ENCODE measurements at places on chromosomes 4 and X.

- peak; percentile 91 for DNase-seq
Observed at GRCh38 chrX:151680805-151681204, 14.5 kb upstream of the PRRG3 start.

DNA sequence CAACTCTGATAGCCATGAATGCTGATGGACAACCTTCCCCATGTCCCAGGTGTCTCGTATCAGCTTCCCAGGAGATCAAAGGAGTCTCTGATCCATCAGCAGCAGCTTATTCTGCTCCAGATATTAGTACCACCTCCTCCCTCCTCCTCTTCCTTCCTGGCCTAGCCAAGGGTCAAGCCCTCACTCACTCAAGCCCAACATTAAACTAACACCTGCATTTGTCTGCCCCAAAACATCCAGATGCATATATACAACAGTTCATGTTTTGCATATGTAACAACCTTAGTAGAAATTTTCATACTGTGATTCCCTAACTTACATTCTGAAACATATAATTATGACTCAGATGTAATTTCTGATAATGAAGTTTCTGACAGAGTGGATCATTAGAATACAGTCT lies 29.9 kb downstream of the BCLAF3 start:
- DNase-seq = no peak

DNA sequence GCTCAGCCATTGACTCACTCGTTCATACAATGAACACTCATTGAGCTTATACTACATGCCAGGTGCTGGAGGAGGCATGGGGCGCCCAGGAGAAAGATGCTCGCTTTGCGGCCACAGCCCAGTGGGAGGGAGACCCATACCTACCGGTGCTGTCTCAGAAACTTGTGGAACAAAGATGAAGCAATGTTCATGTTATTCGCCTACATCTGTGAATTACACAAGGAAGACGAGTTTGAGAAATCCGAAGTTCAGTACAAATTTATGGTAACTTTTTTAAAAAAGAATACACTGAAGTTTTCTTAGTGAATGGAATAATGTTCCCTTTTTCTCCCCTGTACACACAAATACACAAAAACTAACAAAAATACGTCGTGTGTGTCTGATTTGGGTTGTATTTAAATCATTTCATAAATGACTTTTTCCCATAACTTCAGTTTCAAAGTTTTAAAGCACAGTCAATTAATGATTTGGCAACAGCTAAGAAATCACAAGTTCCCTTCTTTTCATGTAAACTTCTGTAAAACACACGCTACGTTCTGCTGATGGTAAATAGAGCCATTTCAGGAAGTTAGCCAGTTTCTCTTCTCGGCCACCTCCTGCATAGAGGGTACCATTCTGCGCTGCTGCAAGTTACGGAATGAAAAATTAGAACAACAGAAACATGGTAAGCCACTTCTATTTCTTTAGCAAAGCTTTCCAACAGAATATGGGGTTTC lies at the start of gene TLR8:
TLR8 (plus strand) TSS at position 575 of the 716 bp plus-strand sequence; CDS start at position 662, 87 bp downstream.
- no peak for DNase-seq

GRCh38 chr4:2007804-2008670 lies 737 bp downstream of the NELFA start:
- peak; percentile 55 for DNase-seq

- peak; percentile 58 for DNase-seq
Observed at GRCh38 chr4:112302320-112303274, 5.4 kb downstream of the ALPK1 start.

- no peak for DNase-seq
Observed at GRCh38 chr4:66852843-66853242, 692.5 kb downstream of the CENPC start.

DNA sequence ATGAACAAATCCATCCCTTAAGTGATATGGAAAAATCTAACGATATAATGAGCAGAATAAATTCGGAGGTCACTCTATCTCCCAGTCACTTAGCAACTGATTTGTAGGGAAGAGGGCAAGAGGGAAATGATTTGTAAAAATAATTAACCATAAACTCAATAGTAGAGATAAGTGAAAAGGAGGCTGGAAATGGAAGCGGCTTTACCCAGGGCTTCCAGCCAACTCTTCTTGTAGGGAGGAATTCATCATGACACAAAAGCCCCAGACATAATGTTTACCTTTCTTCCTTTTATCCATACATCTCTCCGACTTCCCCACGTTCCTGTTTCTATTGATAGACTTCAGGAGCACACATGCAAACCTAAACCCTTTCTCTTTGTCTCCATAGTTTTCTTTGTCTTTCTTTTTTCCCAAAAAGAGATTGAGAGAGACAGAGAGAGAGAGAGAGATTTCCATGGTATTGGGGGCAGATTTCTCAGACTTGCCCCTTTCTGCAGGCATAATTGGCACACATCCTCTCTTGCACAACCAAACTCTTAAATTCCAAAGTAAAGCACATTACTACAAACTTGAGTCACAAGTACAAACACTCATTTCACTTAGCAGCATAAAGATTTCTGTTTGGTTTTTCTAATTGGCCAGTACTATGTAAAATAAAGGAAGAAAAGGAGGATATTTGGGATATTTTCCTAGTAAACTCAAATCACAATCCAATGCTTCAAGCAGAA lies 140.9 kb downstream of the MAPK10 start:
- DNase-seq = no peak

DNA sequence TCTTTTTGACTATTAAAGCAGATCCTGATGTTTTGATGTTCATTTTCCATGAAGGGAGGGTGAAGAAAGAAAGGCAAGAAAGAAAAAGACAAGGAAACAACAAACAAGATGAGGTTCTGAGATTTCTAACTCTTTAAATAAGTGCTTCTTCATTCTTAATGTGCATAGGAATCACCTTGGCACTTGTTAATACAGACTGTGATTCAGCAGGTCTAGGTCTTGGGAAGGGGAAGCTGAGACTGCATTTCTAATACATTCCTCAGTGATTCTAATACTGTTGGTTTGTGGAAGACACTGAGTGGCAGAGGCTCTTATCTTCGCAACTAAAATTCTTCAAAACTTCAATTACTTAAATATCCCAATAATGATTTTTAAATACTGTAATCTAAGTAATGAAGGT lies 95.2 kb upstream of the NAP1L5 start:
- no peak for DNase-seq

- no peak for DNase-seq
Observed at GRCh38 chrX:111133389-111133788, 37.4 kb downstream of the PAK3 start.

GRCh38 chrX:129795584-129795983 lies 15.8 kb downstream of the SASH3 start:
- no peak for DNase-seq

- no peak for DNase-seq
Observed at GRCh38 chr4:168384437-168385141, 66.0 kb upstream of the DDX60 start.

DNA sequence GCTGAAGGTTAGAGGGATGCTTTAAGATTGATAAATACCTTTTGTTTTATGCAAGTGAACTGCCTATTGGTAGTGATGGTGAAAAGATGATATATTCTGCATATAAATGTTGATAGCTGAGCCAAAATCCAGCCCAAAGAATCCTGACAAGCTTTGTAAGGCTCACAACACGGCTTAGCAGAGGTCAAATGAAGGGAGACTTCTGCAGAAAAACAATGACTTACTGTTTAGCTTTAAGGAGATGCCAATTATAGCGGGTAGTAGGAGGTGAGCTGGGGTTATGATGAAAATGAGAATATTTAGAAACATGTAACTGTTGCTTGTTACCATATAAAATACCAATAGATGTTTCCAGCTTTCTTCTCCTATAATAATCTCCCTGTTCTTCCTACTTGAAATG lies 97.1 kb downstream of the AFF1 start:
- no peak for DNase-seq

DNA sequence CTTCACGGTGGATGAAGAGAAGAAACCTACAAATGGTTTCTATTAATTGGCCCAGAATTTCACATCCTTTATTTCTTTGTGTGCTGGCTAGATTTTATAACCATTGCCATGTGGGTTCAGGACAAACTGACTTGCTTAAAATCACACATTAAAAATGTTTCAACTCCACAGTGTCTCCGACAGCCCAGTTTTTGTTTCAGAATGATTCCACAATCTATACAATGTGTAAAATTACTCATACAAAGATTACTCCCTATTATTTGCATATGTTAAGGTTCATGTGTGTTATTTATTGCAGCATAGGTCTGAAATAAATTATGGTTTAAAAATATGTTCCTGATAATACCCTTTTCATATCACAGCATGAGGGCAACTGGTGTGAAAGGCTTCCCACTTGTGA lies 20.6 kb downstream of the DCHS2 start:
- no peak for DNase-seq

DNA sequence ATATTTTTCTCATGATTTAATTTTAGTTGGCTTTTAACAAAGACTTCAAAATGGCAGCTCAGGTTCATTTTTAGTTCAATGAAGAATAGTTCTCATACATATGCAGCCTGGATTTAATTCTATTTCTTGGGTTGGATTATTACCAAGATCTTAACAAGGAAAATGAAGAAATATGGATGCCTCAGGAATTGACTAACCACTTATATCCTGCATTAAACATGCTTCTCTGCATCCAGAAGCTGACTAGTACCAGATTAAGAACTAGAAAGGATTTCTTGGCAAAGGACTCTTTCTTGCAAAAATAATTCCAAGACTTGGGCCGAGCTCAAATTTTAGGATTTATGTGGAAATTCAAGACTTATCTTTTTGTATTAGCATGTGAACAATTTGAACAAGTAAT lies 5.6 kb upstream of the KLHL2 start:
- DNase-seq = no peak

DNA sequence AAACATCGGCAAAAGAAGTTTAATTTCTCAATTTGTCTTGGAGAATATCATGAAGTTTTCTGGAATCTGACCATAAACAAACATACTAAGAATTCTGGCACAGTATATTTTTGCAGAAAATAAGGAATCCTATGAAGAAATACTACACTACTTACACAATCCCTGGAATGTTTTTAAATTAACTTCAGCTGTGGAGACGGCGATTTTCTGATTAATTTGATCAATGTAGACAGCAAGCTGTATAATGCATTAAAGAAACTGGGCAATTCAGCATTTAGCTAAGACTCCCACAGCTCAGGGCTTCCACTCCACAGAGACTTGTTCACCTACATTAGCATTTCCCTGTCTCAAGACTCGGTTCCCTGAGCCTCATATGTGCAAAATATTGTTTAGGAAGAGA lies 12.2 kb downstream of the EGFL6 start:
- no peak for DNase-seq

GRCh38 chr4:3613967-3614730 lies 81.9 kb upstream of the LRPAP1 start:
- peak; percentile 42 for DNase-seq

GRCh38 chrX:41759817-41760216 lies 35.8 kb downstream of the GPR82 start:
- DNase-seq = no peak

GRCh38 chr4:22462688-22463087 lies 53.2 kb downstream of the ADGRA3 start:
- peak; percentile 71 for DNase-seq

- no peak for DNase-seq
Observed at GRCh38 chrX:18668071-18668835, 3.7 kb downstream of the RS1 start.

- no peak for DNase-seq
Observed at GRCh38 chr4:69727926-69728325, 32.5 kb downstream of the SULT1B1 start.

GRCh38 chr4:152278172-152278504 lies 257.8 kb downstream of the FBXW7 start:
- no peak for DNase-seq

DNA sequence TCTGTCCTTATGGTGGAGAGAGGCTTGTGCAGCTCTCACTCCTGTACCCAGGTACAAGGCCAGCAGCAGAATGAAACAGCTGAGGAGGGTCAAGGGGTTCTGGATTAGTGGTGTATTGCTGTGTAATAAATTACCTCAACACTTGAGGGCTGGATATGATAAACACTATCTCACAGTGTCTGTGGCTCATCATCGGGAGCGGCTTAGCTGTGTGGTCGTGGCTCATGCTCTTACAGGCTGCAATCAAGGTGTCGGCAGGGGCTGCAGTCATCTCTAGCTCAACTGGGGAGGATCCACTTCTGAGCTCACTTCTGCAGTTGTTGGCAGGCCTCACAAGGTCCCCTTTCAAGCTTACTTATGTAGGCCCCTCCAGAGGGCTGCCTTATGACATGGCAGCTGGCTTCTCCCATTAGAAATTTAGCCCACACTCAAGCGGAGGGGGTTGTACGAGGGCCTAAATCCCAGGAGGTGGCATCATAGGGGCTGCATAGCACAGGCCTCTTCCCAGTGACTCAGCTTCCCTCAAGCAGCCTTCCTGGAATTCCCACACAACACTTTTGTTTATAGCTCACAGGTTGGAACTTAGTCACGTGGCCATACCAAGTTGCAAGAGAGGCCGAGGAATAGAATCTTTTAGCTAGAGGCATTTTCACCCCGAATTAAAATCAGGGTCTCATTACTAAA lies 148.2 kb upstream of the RPS6KA3 start:
- DNase-seq = no peak

- DNase-seq = no peak
Observed at GRCh38 chr4:148515248-148515647, 73.0 kb upstream of the NR3C2 start.

DNA sequence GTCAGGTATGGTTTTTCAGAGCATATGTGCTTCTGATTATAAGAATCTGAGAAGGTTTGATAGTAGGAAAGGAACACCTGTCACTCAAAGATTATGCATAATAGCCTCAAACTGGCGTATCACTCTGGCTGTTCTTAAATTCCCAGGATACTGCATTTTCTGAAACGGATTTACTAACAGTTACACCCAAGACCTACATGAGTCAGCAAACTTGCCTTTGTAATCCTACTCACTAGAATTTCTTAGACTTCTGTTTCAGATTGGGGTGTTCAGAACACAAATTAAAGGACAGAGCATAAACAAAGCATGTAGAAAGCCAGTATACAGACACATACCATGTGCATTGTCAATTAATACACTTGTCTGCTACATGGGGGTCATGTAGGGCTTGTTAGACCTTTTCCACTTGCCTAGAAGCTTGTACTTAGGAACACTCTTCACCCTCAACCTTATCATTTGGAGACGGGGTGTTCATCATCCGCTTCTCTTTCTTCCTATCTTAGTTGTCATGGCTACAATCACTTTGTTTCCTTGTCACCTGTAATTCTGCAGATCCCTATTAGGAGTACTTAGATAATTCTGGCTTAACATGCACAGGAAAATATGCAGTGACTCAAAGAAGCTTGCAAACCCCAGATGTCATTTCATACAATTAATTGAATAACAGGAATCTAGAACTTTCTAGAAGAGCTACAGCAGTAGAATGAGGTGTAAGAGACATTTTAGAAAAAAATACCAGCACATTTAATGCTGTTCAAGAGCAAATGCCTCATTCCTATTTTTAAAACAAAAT lies 593.0 kb upstream of the TENM3 start:
- no peak for DNase-seq

GRCh38 chr4:122360754-122361153 lies 18.1 kb upstream of the ADAD1 start:
- no peak for DNase-seq

DNA sequence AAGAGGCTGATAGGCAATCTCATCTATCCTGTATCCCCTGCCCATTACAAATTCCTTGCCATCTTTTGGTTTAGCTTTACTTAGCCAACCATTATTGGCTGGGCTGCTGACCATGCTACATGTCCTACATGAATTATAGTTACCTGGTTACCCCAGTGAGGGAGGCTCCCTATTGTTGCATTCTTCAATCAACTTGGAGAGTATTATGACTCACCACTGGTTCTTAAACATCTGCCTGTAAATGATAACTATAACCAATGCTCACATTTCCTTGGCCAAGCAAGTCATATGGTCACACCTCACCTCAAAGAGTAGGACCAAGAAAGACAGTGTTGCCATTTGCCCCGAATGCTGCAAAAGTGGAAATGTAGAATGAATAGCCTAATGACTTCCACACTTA lies 297.6 kb downstream of the IL15 start:
- DNase-seq = no peak
